ENCODE measurements at places on chromosomes 13 and 19.

DNA sequence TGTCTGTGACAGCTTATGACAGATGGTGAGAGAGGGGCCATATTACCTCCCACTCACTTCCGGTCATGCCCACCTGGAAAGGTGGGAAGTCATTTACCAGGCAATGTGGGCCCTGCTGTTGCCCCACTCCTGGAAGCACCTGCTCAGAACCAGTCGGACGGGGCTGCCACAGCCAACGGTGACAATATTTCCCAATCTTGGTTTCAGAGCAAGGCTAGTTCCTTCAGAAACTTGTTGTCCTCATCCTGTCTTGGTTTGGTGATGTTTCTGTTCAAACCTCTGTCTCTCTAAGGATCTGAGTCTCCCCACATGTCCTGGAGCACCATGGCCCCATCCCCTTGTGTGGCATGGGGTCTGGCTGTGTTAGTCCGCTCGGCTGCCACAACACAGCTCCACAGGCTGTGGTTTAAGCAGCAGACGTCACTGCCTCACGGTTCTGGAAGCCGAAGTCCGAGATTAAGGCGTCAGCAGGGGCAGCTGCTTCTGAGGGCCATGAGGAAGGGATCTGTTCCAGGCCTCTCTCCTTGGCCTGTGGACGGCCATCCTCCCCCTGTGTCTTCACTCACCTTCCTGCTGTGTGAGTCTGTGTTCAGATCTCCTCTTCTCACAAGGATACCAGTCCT lies 31.5 kb upstream of the SLC15A1 start:
- no peak for DNase-seq

DNA sequence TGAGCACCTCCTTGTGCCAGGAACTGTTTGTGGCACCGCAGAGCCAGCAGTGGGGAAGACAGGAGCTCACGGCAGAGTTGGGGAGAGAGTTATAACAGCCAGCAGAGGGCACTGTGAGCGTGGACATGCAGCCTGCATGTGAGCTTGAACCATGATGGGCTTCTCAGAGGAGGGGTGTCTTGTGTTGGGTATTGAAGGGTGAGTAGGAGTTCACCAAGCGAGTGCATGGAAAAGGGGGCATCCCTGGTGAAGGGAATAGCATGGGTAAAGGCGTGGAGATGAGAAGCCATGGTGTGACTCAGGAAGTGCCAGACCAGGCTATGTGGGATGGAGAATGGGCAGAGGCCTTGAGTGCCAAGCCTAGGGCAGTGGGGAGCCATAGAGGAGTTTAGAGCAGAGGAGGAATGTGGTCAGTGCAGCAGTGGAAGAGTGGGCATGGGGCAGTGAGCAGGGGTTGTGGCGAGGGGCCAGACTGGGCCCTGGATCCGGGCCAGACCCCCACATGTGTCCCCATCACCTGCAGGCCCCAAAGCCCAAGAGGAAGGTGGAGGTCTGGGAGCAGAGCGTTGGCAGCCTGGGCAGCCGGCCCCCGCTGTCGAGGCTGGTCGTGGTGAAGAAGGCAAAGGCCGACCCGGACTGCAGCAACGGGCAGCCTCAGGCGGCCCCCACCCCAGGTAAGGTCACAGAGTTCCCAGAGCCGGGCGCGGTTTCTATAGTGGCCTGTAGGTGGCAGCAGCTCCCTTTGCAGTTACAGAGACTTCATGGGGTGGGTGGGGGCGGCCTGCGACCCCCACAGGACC lies 11.8 kb upstream of the SHD start:
- peak; percentile 50 for DNase-seq

GRCh38 chr13:84255226-84255797 lies 373.0 kb upstream of the SLITRK1 start:
- DNase-seq: no peak

DNA sequence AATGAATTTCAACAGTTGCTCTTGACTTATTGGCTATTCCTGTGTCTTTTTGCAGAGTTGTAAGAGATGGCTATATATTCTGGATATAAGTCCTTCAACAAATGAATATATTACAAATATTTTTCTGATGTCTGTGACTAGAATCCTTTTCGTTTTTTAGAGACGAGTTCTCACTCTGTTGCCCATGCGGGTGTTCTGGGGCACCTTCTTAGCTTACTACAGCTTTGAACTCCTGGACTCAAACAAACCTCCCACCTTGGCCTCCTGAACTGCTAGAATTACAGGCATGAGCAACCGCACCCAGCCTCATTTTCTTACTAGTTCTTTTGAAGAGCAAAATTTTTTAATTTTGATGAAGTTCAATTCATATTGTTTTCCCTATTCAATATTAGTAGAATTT lies 287.8 kb downstream of the LIG4 start:
- no peak for DNase-seq

DNA sequence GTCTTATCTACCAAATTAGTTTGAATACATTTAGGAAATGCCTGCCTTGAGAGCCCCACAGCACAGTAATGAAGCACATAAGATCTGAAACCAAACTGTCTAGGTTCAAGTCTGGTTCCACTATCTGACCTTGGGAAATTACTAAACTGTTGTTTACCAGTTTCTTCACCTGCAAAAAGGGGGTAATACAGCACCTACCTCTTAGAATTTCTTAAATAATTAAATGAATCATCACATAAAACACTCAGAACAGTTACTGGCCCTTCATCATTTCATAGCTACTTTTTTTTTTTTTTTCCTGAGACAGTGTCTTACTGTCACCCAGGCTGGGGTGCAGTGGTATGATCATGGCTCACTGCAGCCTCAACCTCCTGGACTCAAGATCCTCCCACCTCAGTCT lies 59.6 kb downstream of the USP12 start:
- DNase-seq: no peak

- DNase-seq: peak; percentile 32
These were observed 685 bp downstream of the TCF3 start for GRCh38 chr19:1651568-1652291.

DNA sequence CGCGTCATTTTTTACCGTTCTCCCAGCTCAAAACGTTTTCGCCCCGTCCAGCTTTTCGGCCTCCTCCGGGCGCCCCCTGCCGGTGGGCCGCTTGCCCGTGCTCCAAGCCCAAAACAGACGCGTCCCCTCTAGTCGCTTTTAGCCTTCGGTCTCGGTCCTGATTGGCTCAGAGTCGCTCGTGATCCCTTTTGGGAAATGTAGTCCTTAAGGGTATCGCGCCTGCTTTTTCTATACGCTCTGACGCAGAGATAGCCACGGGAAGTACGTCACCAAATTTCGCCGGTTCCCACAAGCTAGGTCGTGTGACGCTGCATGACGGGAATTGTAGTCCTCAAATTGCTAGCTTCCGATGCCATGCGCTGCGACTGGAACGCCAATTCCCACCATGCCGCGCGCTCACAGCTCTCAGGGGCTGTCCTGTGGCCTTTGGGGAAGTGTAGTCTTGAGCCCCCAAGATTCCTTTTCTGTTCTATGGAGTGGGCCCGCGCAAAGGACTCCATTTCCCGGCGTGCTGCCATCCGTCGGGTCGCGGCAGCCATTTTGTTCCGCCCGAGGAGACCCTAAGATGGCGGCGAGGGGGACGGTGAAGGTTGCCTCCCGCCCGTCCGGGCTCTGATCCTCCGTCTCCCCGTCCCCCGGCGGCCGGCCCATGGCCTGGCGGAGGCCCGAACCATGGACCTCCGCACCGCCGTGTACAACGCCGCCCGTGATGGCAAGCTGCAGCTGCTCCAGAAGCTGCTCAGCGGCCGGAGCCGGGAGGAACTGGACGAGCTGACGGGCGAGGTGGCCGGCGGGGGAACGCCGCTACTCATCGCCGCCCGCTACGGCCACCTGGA lies at the start of gene FEM1A:
Gene FEM1A, plus strand, starts transcription at position 552 of the 836 bp plus-strand sequence. Its CDS starts 121 bp downstream, at position 673.
- peak; percentile 99 for DNase-seq

GRCh38 chr13:91139232-91139631 lies 208.3 kb upstream of the MIR17HG start:
- DNase-seq: no peak

DNA sequence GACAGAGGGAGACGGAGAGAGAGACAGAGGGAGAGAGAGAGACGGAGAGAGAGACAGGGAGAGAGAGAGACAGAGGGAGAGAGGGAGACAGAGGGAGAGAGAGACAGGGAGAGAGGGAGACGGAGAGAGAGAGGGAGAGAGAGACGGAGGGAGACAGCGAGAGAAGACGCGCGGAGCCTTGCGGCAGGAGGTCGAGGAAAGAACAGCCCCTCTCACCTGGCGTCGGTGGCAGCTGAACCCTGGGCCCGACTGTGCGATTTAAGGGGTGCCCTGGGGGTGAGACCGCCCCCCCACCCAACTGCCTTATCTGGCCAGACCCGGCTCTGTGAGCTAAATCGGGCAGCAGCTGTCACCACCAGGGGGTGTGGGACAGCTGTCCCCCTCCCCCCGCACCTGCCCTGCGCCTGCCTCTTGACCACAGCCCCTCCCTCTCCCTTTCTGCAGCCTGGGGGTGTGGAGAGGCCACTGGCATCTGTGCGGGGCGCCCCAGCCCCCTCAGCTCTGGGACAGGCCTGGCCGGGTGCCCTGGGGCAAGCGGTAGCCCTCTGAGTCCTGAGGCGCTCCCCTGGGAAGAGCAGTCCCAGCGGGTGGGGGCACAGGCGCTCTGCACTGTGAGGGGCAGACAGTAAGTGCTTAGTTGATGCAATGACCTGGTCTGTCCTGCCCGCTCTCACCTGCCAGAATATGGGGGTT lies 10.8 kb downstream of the JOSD2 start:
- DNase-seq: no peak

DNA sequence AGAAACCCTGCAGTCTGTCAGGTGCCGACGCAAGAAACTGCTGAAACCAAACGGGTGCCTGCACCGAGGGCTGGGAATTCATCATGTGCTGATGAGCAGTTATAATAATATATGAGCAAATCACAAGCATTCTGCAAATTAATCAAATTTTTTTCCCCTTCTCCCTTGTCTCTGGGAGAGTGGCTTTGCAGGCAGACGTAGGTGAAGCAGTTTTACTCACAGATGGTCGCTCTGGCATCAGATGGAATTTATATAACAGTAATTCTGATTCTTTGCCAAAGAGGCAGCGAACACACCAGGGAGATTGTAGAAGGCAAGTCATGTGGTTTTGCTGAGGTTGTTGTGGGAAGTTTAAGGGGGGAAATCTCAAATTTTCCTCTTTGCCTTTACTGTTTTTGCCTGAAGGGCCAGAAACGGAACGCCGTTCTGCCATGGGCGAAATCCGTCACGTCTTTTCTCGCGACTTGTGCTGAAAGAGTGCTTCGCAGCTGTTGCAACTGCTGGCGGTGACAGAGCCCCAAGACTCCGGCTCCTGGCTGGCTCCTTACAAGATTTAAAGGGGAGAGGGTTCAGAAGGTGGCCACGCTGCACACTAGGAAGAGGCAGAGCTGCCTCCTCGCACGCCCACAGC lies 320.1 kb downstream of the ZNF536 start:
- no peak for DNase-seq

GRCh38 chr13:40615619-40616018 lies 50.8 kb downstream of the FOXO1 start:
- no peak for DNase-seq

- DNase-seq: no peak
These were observed 80.9 kb upstream of the SHISA2 start for GRCh38 chr13:26132756-26133155.

DNA sequence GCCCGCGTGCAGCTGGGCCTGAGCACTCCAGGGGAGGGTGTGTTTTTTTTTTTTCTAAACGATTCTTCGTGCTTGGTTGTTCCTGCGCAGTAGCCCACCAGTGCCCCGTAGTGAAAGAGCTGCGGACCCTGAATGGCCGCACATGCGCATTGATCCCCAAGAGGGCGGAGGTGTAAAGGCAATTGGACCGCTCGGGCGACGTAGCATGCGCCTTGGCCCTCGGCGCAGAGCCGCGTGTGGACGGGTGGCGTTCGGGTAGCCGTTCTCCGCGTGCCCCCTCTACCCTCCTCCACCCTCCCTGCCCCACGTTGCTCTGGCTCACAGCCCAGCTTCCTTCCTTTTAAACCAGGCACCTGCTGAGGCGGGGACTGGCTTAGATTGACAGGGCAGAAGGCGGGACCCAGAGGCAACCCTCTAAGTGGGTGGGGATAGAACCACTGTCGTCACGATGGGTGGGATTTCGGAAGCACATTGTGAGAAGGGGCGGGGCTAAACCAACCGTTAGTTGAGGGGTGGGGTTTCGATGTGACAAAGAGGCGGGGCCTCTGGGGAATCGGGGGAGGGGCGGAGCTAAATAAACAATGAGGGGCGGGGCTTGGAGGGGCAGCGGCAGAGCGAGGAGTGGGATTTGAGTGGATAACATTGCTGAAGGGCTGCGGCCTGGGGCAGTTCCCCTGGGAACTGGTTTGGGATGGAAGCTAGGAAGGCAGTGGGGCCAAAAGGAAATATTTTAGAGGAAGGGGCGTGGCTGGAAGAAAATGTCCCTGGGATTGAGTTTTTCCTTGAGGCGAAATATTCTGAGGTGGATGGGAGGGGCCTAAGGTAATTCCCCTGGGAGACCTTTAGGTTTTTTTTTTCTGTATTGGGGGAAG lies 543 bp upstream of the NUP62 start:
- DNase-seq: peak; percentile 86
